ENCODE measurements at places on chromosomes 3 and 15. TPM values are rescaled to one million over a fixed set of nuclear protein-coding genes. Genes with fewer than 3 reads are reported as not detected.

DNA sequence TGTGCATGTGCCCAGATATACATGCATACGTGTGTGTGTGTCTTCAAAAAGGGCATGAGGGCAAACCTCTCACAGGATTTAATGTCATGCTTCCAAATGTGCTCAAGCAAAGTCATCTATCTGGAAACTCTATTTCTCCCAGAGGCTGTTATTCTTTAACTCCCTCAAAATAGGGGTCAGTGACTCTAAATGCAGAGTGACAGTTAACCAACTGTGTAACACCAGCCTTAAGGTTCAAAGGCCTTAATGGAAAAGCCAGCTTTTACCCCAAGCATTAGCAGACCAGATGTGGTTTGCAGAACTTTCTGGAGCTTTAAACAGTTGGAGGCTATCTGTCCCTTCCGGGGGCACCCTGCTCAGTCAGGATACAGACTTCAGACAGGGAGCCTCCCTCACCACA is 70.4 kb upstream of the SLC7A14 start:
- H3K4me3 ChIP-seq = no peak overlapping the region
- H3K4me1 ChIP-seq = no peaks in the 10 kb centered on the region
- H3K36me3 ChIP-seq = no peaks in the 10 kb centered on the region
- no peak overlapping the region for H3K27ac ChIP-seq

- no peaks in the 10 kb centered on the region for H3K4me1 ChIP-seq
- H3K4me3 ChIP-seq = no peak overlapping the region
- H3K36me3 ChIP-seq = no peaks in the 10 kb centered on the region
- no peak overlapping the region for H3K27ac ChIP-seq
Measured at GRCh38 chr15:44801797-44802196, 65.5 kb downstream of the TRIM69 start.

DNA sequence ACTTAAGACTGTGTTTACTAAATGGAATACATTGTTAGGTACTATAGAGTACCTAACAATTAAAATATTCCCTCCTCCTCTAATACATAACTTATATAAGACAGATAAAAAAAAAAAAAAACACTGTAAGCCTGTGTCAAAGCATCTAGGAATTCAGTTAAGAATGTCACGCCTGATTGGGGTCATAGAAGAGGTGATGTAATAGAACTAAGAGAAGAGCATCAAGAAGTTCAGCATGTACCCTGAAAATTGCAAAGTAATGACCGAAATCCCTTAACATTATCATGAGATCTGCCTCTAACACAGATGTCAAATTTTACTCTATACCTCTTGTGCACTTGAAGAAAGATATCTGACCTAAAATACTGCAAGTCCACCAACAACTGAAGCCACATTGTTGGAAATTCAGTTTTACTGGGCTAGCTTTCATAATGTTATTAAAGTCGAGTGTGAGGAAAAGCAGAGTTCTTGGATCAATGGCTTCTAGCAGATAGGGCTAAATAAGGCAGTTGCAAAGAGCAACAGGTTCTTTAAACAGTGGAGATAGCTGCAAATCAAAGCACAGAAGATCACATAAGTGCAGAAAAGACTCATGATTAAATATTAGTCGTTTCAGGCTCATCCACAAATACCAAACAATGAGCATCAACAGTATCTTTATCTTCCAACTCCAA is 75.0 kb downstream of the TBL1XR1 start:
- no peaks in the 10 kb centered on the region for H3K27me3 ChIP-seq
- no peak overlapping the region for H3K27ac ChIP-seq
- no peak for DNase-seq
- H3K4me3 ChIP-seq = no peak overlapping the region
- H3K36me3 ChIP-seq = no peaks in the 10 kb centered on the region

GRCh38 chr3:170690661-170690981 is 104.7 kb upstream of the SLC7A14 start:
- H3K36me3 ChIP-seq = no peaks in the 10 kb centered on the region
- no peak for DNase-seq
- peaks cover 12% of the 10 kb centered on the region for H3K4me1 ChIP-seq
- H3K4me3 ChIP-seq = no peak overlapping the region
- H3K27ac ChIP-seq = no peak overlapping the region

- H3K4me3 ChIP-seq = no peak overlapping the region
- H3K27ac ChIP-seq = no peak overlapping the region
- H3K36me3 ChIP-seq = peaks cover 30% of the 10 kb centered on the region
- no peaks in the 10 kb centered on the region for H3K4me1 ChIP-seq
Measured at GRCh38 chr3:139380575-139380974, 8.9 kb downstream of the COPB2 start.

STX19 gene
- not detected for total RNA-seq

RLBP1 gene
- 1.8 TPM for total RNA-seq

ISL2 gene
- total RNA-seq = 3.0 TPM

Data from sigmoid colon (tissue), 7 donors.